ENCODE measurements at places on chromosomes 4 and X.

GRCh38 chr4:945274-946102 is 13.2 kb downstream of the TMEM175 start:
- DNase-seq = no peak

DNA sequence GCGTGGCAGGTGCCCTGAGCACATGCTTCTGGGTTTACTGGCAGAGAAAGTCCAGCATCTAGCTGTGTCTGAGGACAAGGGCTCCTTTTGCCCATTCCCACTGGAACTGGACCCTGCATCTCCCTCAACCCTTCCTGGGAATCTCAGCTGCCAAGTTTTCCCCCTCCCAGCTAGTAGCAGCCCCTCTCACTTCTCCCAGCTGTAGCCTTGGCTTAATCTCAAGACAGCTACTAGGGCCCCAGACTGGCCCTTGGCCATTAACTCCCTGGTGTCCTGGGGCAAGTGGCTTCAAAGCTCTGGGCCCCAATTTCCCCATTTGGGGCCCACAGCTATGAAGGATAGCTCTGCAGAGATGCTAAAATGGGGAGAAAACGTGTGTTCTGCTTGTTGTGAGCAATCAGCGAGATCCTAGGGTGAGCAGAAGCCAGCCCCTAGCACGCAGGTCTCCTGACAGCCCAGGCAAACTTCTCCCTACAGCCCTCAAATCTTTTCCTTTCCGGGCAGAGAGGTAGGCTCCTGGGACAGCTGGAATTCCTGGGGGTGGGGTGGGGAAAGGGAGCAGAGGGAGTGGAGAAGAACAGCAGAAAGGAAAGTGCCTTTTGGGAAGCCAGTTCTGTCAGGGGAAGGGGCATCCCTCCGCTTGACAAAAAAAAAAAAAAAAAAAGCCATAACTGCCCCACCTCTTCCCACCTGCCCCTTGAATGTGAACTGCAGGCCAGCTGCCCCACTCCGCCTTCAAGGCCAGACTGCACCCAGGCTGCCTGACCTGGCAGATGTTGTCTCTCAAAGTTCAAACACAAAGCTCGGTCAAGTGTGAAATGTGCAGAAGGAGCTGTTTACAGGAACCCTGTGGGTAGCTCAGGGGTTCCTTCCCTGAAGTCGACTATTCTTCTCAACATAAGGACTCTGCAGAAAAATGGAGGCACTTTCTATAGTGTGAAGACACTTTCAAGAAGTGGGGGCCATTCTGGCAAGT is 16.6 kb downstream of the FGD1 start:
- no peak for DNase-seq

DNA sequence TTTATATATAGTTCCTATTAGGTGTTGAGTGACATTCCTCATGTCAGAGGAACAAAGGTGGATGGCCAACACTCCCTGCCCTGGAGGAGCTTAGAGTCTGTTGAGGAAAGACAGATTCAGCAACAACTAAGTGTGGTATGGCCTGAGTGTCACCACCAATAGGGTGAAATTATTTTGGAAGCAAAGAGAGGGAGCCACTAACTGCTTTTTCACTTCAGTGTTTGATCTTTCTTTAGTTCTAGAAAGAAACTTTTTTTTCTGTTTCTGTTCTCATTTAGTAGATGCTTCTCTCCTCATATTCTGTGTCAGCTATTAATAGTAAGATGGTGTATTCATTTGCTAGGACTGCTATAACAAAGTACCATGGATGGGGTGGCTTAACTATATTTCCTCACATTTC is 81.5 kb downstream of the ARX start:
- DNase-seq = no peak

DNA sequence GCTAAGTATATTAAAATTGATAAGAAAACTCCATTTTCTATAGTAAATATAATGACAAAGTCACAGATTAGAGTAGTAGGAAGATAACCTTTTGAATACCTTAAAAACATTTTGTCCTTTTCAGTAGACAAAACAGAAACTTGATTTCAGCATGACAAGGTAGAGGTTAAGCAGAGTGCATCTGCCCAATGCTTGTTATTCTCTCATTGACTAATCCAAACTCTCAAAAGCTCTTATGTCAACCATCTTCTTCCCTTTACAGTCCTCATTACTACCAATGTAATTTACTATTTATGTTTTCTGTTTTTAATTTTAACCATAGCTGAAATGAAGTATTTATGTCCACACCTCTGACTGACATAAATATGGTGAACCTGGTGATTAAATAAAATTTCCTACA is 11.1 kb downstream of the NIPAL1 start:
- DNase-seq = no peak

DNA sequence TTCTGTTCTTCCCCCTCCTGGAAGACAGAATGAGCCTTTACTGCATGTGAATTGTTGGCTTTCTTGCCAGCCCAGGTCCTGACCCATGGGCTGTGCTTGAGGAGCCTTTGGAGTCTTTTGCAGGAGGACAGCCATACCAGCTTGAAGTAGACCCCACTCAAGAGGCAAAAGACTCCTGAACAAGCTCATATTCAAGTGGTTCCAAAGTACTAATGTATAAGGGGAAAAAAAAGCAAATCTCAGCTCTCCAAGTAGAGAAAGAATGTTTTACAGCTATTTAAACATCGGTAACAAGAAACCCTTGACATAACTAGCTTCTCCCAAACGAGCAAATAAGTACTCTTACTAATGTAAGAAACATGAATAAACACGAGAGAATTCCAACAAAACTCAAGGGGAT is 174.9 kb upstream of the MXRA5 start:
- DNase-seq = no peak

Measured in stimulated activated CD4-positive, alpha-beta T cell treated with anti-CD3 and anti-CD28 coated beads, Interleukin-12 subunit alpha, Interleukin-12 subunit beta, amount 100 ng/mL, for 24 hours (primary cell).